ENCODE measurements at places on chromosomes 2 and 18.

- DNase-seq, result no peak
Observed at GRCh38 chr2:19786408-19787058, 115.2 kb downstream of the TTC32 start.

GRCh38 chr2:777051-777450 is 99.8 kb upstream of the TMEM18 start:
- DNase-seq, result no peak

GRCh38 chr2:227884511-227884947 is 13.1 kb downstream of the DAW1 start:
- peak; percentile 63 for DNase-seq

- peak; percentile 3 for DNase-seq
Observed at GRCh38 chr2:189818249-189819038, 34.2 kb downstream of the PMS1 start.

- DNase-seq, result no peak
Observed at GRCh38 chr2:5898667-5899066, 206.5 kb downstream of the SOX11 start.

- DNase-seq, result no peak
Observed at GRCh38 chr2:155178921-155179320, 480.4 kb downstream of the KCNJ3 start.

GRCh38 chr2:233108611-233109490 is 48.7 kb downstream of the INPP5D start:
- DNase-seq, result no peak

- DNase-seq, result no peak
Observed at GRCh38 chr18:10310626-10311025, 143.8 kb upstream of the APCDD1 start.

GRCh38 chr2:235607546-235608199 is 113.8 kb downstream of the AGAP1 start:
- no peak for DNase-seq

DNA sequence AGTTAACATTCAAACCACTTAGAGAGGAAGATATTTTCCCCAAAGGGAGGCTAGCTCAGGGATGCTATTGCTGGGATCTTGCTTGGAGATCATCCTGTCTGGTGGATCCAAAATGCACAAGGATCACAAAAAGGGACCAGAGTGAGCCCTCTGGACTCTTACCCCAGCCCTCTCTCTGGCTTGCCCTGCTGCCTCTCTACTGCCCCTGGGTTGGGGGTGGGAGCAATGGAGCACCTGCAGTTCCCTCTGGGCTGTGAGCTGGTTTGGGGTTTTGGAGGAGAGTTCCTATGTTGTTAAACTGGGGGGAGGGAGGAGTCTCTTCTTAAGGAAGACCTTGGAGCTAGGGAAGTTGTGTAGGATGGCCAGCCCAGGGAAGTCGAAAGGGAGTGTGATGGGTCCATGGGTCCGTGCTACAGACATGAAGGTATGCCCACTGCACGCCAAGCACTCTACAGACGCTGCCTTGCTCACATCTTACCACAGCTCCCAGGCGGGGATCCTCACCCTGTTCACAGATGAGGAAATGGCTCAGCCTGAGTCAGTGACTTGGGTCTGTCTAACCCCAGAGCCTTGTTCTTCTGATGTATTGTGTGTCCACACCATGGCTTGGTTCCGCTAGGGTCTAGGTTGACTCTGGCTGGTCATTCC is 3.8 kb downstream of the LBH start:
- DNase-seq, result peak; percentile 84
